ENCODE measurements at places on chromosomes 1 and 21.

GRCh38 chr1:205918955-205919746 is 24.1 kb downstream of the SLC26A9 start:
- peak; percentile 3 for DNase-seq

DNA sequence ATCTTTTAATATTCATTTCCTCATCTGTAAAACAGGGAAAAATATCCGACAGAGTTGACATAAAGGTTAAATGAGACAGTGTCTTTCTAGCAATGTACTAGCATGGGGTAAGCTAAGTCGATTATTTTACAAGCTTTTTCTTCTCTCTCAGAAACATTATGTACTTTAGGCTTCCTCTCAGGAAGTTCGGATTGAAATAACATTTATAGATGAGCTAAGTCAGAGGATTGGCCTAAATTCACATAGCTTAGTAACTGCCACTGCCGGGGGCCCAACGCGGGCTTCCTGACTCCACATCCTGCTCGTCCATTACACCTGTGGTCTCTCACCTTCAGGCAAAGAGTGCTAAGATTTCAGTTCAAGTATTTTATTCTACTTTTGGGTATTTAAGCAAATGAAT is 462.3 kb upstream of the NFIA start:
- DNase-seq, result no peak

- DNase-seq, result no peak
Observed at GRCh38 chr1:111471012-111471411, 2.8 kb upstream of the C1orf162 start.

DNA sequence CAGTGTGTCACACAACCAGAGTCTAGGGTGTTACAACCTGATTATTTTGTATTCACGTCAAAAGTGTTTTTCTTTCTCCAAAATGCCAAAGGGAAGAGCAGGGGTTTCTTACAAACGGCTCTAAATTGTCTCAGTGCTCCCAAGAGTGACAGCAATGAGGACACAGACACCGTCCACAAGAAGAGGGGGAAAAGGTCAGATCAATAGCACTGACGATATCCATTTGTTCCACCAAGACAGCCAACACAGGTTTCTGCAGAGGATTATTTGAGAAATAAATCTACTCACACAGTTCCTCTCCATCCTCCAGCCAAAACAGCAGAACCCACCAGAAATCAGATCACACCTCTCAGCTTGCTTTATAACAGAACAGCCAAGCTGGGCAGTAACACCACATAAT is 193.9 kb downstream of the SEC16B start:
- no peak for DNase-seq

DNA sequence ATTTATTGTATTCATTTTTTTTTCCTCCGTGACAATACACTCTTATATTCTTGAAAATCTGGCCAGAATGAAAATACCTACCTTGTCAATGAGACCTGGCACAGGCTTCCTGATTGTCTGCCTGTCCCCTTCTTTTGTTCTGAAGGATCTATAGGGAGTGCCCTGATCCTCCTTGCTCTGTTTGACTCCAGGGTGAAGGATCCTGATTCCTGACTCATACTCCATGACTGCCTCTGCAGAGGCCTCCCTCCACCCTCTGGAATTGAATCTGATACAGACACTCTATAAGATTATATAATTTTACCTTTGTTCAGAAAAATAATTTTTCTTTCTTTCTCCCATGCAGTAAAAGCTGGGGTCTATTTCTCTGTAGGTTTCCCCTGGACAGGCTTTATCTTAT is 116.2 kb downstream of the HMCN1 start:
- DNase-seq, result no peak

GRCh38 chr1:155890251-155890650 is 20.9 kb downstream of the RIT1 start:
- no peak for DNase-seq

GRCh38 chr21:26956216-26956615 is 10.7 kb downstream of the ADAMTS5 start:
- DNase-seq, result no peak

DNA sequence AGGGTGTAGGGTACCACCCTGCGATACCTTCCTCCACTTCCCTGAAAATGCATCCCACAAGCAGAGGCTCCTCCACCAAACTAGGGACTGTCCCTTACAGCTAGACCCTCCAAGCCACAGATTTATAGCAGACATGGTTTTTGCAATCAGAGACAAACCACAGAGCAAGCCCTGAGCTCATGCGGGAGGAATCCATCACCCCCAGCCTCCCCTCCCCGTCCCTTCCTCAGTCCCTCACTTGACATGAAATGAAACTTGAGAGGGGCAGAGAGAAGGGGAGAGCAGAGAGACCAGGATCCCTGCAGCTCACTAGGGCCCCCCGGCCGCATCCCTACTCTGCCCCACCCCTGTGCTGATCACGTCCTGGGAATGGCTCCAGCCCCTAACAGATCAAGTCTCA is 94.9 kb downstream of the MRPL37 start:
- no peak for DNase-seq

GRCh38 chr1:12573015-12573825 is 44.8 kb downstream of the DHRS3 start:
- no peak for DNase-seq

DNA sequence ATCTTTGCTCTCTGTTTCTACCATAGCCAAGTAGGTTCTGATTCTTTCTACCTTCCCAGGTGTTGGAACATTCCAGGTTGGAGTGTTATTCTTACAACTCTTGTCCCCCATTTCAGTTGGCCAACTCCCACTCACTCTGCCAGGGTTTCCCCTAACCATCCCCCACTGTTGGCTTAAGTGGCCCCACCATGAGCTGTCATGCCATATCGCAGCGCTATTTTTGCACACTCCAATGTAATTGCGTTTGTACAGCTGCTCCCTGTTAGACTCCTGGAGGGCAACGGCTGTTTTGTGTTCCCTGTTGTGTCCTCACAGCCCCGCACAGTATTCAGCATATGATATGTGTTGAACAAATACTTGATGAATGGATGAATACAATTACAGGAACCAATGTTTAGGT is 117.7 kb upstream of the ETS2 start:
- DNase-seq, result no peak

- no peak for DNase-seq
Observed at GRCh38 chr1:17108786-17109185, 10.5 kb downstream of the PADI2 start.

DNA sequence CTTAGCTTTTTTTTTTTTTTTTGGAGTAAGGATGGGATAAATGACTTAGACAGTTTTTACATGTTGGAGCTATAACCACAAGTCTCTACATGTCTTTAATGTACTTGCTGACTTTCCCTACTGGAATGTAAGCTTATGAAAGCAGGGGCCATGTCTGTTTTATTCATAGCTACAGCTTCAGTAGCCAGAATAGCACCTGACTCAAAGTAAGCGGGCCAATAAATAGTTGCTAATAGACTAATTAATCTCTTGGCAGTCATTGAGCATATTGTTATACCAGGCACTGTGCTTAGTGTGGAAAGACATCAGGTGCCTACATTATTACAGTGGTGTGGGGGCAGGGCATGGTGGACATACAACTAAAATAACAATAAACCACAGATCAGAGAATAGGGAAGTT is 84.4 kb upstream of the HOOK1 start:
- DNase-seq, result no peak

- no peak for DNase-seq
Observed at GRCh38 chr1:232066521-232066920, 439.9 kb downstream of the DISC1 start.

- DNase-seq, result no peak
Observed at GRCh38 chr1:29708381-29708780, 472.1 kb downstream of the PTPRU start.

- DNase-seq, result no peak
Observed at GRCh38 chr1:46193285-46193684, 4.9 kb downstream of the POMGNT1 start.

- DNase-seq, result no peak
Observed at GRCh38 chr1:78831731-78832360, 174.7 kb downstream of the ADGRL4 start.

- DNase-seq, result no peak
Observed at GRCh38 chr1:168897249-168897648, 168.2 kb upstream of the DPT start.

DNA sequence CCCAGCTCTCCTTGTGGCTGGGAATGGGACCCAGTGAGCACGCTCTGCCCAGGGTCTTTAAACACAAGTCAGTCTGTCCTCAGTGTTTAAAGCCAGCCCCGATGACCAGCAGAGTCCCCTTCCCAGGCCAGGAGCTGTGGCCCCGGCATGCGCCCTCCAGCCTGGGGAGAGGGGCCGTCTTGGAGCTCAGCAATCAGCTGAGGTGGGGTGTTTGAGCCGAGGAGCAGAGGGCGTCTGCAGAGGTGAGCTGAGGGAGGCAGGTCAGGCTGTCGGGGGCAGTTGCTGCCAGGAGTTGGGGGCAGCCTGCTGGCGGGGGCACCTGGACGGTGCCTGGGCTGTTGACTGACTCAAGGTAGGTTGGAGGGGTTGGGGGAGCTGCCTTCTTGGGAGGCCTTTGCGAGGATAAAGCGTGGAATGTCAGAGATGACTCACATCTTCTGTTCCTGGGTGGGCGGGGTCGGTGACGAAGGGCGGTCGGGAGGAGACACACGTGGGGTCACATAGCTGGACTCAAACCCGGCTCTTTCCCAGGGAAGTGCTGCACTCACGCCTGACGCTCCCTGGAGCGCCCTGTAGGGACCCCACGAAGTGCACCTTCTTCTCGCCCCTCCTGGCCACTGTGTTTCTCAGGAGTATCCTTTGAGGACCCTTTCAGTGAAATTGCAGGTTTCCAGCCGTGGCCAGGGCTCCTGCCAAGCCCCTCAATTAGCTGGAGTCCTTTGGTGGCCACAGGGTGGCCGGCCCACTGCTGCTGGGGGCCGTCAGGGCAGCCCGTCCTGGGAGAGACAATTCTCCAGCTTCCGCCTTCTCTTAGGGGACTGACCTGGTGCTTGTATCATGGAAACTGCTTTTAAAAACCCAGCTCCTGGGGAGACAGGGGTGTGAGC is 86.2 kb downstream of the SIK1 start:
- no peak for DNase-seq

DNA sequence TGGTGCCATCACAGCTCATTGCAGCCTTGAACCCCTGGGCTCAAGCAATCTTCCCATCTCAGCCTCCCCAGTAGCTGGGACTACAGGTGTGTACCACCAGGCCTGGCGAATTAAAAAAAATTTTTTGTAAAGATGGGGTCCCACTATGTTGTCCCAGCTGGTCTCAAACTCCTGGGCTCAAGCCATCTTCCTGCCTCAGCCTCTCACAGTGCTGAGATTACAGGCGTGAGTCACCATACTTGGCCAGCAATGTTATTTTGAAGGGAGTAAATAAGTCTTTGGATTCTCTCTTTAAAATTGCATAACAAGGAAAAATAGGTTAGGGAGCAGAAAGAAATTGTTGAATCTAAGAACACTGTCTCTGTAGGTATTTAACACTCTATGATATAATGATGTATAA is 111.3 kb downstream of the RPS6KC1 start:
- DNase-seq, result no peak

DNA sequence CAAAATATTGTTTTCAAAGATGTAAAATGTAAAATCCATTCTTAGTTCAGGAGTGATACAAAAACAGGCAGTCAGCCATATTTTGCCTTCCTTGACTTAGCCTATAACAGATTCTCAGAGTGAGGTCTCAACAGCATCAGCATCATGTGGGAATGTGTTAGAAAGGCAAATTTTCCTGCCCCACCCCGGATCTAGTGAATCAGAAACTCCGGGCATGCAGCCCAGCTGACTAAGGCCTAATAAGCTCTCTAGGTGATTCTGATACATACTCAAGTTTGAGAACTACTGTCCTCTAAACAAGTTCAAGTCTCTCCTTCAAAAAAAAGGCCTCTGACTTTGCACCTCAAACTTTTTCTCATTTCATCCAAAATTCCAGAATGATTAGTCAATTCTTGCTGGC is 46.9 kb upstream of the PRRC2C start:
- DNase-seq, result no peak

GRCh38 chr1:89286549-89287180 is 14.0 kb upstream of the GBP5 start:
- DNase-seq, result no peak

DNA sequence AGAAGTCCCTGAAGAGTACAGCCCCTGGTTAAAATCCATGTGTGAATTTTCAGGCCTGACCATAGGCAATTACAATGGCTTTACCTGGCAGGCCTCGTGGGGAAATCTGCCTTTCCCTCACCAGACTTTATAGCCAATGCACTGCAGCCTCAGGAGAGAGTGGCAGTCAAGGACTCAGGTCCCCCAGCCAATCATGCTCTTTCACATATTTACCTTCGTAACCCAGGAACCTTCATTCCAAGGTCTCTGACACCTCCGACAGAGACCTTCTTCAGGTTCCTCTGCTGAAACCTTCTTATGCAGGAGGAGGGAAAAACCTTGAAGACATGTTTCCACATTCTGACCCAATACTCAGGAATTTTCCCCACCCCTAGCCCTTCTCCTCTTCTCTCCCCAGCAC is 118.9 kb downstream of the FASLG start:
- no peak for DNase-seq

DNA sequence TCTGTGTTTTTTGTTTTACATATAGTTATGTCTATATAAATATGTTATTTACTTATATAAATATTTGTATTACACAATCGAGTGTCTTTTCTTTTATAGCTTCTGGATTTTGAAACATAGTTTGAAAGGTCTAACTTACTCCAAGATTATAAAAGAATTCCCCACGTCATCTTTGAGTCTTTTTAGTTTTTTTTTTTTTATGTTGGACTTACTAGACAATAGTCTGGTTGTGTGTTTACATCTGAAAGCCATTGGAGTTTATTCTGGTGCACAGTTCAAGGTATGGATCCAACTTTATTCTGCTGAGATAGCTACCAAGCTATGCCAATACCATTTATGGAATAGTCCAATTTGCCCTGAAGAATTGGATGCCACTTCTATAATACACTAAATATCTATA is 26.1 kb upstream of the RCAN3 start:
- DNase-seq, result no peak

- DNase-seq, result no peak
Observed at GRCh38 chr21:15592271-15592860, 137.4 kb upstream of the USP25 start.

GRCh38 chr1:193700710-193701355 is 514.4 kb upstream of the B3GALT2 start:
- no peak for DNase-seq

DNA sequence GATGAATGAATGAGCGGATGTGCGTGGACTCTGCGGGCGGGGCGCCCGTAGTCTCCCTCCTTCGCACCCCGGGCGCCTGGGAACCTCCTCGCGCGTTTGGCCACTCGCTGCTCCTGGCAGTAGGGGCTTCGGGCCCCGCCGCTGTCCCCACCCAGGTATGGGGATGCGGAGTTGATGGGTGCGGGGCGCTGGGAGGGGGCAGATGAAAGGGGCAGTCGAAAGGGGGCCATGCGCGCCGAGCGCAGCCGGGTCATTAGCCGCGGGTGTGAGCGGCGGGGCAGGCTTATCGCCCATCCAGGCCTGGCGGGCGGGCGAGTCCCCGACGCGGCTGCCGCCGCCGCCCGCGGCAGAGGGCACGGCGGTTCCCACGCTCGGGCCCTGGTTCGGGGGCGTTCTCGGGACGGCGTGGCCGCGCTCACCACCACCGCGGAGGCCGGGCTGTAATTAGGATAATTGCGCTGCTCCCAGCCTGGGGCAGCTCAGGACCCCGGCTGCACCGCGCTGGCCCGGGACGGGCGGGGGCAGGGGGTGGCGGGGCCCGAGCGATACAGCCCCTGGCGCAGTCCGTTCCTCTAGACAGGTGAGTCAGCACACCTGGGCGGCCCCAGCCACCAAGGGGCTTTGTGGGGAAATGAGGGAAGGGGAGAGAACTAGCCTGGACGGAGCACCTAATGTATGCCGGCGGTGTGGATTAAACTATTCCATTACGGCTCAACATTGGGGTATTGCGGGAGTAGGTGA is 22.1 kb upstream of the CITED4 start:
- no peak for DNase-seq

GRCh38 chr1:234518876-234519275 is 39.9 kb upstream of the TARBP1 start:
- no peak for DNase-seq

GRCh38 chr1:106232128-106232527 is 824.3 kb upstream of the PRMT6 start:
- DNase-seq, result no peak

Data from activated CD8-positive, alpha-beta memory T cell treated with anti-CD3 and anti-CD28 coated beads for 1 hour (primary cell).